ENCODE measurements at places on chromosomes 3 and 15.

- DNase-seq, result no peak
These were observed 1.7 kb downstream of the NCKIPSD start for GRCh38 chr3:48684054-48684349.

- DNase-seq, result peak; percentile 6
These were observed 29.0 kb upstream of the FURIN start for GRCh38 chr15:90839187-90840071.

DNA sequence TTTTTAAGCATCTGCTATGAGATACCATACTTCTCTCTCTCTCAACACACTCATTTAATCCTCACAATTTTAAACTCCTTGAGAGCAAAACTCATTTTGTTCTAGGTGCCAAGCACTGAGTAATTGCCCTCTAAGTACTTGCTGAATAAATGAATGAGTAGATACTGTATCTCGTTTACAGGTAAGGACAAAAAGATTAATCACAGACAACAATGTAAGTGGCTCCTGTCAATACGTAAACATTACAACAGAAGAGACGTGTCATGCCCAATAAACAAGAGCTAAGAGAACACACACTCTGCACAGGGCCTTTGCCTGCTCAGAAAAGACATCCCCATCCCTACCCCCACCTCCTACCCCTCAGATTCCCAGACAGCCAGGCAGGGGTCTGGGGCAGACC is 59.8 kb downstream of the CHSY1 start:
- DNase-seq, result no peak

DNA sequence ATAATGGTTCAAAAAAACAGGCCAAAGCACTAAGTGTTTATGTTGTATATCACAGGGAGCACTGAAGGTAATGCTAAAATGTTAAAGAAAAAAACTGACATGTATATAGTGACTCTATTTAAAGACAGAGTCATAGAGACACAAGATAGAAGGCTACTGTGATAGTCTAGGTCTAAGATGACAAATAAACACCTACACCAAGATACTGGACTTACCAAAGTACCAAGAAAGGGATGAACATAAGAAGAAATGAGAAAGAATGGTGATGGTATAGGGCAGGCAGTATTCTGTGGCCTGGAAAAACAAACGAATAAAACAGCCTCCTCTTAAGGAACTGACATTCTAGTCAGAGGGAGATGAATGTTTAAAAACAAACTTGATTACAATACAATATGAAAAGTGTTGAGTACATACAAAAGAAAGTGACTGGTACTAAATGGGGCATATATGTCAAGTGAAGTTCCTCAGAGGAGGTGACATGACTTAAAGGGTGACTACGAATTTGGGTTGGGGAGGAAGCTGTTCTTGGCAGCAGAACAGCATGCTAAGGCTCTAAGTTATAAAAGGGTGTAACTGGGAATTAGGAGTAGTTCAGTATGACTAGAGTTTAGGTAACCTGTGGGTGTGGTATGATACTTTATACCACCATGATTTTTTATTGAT is 5.9 kb downstream of the ABHD10 start:
- no peak for DNase-seq

DNA sequence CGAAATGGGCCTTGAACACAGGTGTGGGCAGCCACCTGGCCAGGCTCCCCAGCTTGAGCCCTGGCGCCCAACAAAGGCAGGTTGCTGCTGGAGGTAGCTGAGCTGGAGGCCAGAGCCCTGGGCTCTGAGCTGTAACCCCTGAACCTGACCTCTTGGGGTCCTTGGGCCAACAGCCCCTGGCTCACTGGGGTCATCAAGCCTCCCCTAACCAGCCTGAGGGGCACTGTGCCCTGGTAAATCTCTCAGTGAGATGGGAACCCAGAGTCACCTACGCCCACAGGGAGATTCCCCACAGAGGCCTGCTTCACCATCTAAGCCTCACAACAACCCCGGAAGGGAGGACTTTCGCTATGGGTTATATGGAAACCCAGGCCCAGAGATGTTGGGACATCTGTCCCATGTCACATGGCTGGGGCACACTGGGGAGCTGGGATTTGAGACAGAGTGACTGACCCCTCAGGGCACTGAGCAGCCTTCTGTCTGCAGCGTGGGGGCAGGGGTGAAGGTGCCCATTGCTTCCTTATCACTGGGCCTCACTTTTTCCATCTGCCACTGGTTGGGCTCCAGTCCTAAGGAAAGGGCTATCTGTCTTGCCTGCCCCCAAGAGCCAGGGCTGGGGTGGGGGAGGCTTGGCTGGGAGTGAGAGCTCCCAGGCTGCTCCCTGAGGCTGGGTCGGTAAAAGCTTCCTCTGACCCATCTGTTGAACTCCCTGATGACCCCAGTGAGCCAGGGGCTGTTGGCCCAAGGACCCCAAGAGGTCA is 59.1 kb downstream of the IQSEC1 start:
- no peak for DNase-seq
